H7 (cell line): ENCODE measurements at places on chromosomes 1 and 21. TPM values are rescaled to one million over a fixed set of nuclear protein-coding genes. Genes with fewer than 3 reads are reported as not detected.

MYBPHL gene
- not detected in 2 replicates for total RNA-seq

ZNF326 gene
- total RNA-seq = 8.0 and 13.0 TPM in 2 replicates

ZMPSTE24 gene
- 31.3 and 37.9 TPM in 2 replicates for total RNA-seq

COG2 gene
- total RNA-seq = 38.3 and 53.9 TPM in 2 replicates

STK40 gene
- total RNA-seq = 25.0 and 25.6 TPM in 2 replicates

TNFRSF14 gene
- 0.07 and 0.55 TPM in 2 replicates for total RNA-seq

LIPI gene
- not detected in 2 replicates for total RNA-seq
